Astrocyte of the hippocampus (primary cell): ENCODE measurements at places on chromosomes 11 and 22.
A peak's percentile ranks its signal among the peaks of the same experiment; 100 is the strongest.

- no peak for DNase-seq
These were observed 3.7 kb downstream of the PTPRCAP start for GRCh38 chr11:67433536-67434394.

DNA sequence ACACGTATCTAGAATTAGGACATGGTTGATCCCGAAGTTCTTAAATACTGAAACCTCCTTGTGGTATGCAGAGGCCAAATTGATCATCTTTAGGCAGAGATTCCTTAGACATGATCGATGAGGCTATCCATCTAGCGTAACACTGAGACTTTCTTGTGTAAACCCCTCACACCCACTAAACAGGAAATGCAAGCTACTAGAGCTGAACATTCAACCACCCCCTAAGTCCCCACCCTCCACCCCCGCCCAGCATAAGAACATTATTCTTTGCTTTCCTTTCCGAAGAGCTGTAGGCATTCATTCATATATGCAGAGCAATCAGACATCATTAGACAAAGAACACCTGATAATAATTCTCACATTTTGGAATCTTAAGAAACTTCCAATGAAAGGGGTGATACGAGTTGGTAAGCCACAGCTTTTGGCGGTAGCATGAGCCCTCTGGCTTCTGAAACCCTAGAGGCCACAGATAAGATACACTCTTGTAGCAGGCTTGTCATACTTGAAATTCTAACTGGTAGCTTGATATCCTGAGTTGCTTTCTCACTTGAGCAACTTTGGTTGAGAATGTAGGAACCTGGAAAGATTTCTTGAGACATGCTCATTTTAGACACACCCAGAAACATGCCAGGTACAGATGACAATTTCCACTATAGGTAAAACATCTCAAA is 42.2 kb downstream of the FLI1 start:
- no peak for DNase-seq

DNA sequence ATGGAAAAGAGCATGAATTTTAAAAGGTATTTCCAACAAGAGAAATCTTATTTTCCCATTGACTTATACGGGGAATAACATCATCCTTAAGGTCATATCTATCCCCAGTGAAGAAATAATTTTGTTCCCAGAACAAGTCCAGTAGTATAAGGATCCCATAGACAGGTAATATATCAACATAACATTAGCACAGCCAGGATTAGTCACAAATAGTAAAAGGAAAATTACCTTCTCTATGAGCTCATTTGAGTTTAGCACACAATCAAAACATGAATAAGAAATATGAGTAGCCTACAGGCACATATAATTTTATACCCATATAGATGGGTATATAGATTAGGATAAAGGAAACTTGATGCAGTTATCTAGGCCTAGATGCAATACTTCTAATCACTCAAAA is 2.8 kb upstream of the OR52K1 start:
- no peak for DNase-seq

DNA sequence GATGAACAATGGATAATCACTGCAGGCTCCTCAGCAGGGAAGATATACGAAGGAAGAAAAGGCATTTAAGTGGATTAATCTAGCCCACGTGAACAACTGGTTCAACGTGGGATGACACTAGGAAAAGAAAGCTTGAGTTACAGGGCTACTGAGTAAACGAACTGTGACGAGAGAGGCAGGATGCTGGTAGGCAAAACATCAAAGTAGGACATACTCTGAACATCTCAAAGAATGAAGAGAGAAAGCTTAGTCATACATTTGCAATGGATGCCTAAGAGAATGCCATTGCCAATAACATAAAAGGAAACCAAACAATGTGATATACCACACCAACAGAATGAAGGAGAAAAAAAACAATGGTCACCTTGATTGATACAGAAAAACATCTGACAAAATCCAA is 12.9 kb downstream of the USP28 start:
- DNase-seq: peak; percentile 34

DNA sequence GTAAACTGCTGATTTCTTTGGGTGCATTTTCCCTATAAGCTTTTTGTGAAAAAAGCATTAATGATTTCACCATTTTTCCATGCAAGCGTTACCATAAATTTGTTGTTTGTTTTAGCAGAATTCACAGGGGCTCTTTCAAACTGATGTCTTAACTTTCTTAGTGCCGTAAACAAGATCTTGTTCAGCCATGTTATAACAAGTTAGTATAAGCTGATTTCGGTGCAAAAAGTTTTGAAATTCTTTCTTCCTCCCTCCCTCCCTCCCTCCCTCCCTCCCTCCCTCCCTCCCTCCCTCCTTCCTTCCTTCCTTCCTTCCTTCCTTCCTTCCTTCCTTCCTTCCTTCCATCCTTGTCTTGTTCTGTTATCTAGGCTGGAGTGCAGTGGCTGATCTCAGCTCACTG is 71.7 kb upstream of the CHORDC1 start:
- DNase-seq: no peak

- no peak for DNase-seq
These were observed 3.4 kb downstream of the OR10V1 start for GRCh38 chr11:59710136-59710847.

DNA sequence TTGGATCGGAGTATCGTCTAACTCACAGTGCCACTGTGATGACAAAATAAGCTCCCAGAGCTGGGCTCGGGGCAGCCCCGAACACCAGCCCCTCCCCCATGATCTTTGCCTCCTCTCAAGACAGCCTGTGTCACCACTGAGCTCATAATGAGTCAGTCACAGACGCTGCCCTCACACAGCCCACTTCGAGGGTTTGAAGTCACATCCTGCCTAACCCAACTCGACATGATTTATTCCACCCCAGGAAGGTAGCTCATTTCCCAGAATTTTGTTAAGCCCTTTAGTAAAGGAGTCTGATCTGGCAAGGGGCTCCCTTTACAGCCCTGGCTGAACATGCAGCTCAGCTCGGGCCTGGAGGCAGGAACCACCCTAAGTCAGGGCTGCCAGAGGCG is 22.8 kb downstream of the MYH9 start:
- peak; percentile 88 for DNase-seq

DNA sequence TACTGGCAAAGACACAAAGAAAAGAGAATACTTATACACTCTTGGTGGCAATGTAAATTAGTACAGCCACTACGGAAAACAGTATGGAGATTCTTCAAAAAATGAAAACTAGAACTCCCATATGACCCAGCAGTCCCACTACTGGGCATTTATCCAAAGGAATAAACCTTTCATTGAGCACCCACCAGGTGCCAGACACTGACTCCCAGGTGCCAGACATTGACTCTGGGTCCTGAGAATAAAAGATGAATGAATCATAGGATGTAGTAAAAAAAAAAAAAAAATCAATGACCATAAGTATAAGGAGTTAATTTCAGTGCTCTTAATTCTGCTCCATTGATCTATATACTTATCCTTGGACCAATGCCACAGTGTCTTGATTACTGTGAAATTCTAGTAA is 28.2 kb downstream of the HEPHL1 start:
- no peak for DNase-seq
